ENCODE measurements at places on chromosomes 11 and 22. TPM values are rescaled to one million over a fixed set of nuclear protein-coding genes. Genes with fewer than 3 reads are reported as not detected.

CHRM4 gene
- 0.07 TPM for total RNA-seq

OR5AS1 gene
- not detected for total RNA-seq

DKK3 gene
- total RNA-seq, result 143 TPM

CNTN5 gene
- total RNA-seq, result not detected

BATF2 gene
- total RNA-seq, result 2.0 TPM

JHY gene
- total RNA-seq, result 4.3 TPM

MRGPRX4 gene
- total RNA-seq, result not detected

OR2AT4 gene
- not detected for total RNA-seq

VEGFB gene
- total RNA-seq, result 14.8 TPM

C1QTNF5 gene
- 43.1 TPM for total RNA-seq

TSSK2 gene
- not detected for total RNA-seq

ACRV1 gene
- total RNA-seq, result not detected

LARGE2 gene
- total RNA-seq, result not detected

CLCF1 gene
- total RNA-seq, result 2.3 TPM

PAK1 gene
- total RNA-seq, result 6.5 TPM

CAVIN3 gene
- 145 TPM for total RNA-seq

RASGRP2 gene
- 0.50 TPM for total RNA-seq

OR2AG2 gene
- total RNA-seq, result 0.43 TPM

PATE4 gene
- not detected for total RNA-seq

MMP8 gene
- not detected for total RNA-seq

OR51I1 gene
- not detected for total RNA-seq

SSTR3 gene
- not detected for total RNA-seq

C11orf97 gene
- total RNA-seq, result not detected

ADAMTS15 gene
- 0.13 TPM for total RNA-seq

OR52E8 gene
- not detected for total RNA-seq

MS4A12 gene
- total RNA-seq, result not detected

AGBL2 gene
- total RNA-seq, result 0.07 TPM

CTTN gene
- total RNA-seq, result 351 TPM

SHANK2 gene
- not detected for total RNA-seq

NECTIN1 gene
- 12.4 TPM for total RNA-seq

SPI1 gene
- total RNA-seq, result not detected

SYT9 gene
- 0.22 TPM for total RNA-seq

DEUP1 gene
- total RNA-seq, result not detected

FBLN1 gene
- 0.14 TPM for total RNA-seq

PRRG4 gene
- total RNA-seq, result 0.43 TPM

PICK1 gene
- total RNA-seq, result 11.1 TPM

OOSP1 gene
- not detected for total RNA-seq

GGT5 gene
- 2.3 TPM for total RNA-seq

MRPL23 gene
- 60.5 TPM for total RNA-seq

CCDC87 gene
- 0.50 TPM for total RNA-seq

FERMT3 gene
- total RNA-seq, result 124 TPM

CEND1 gene
- total RNA-seq, result 0.53 TPM

CD3D gene
- total RNA-seq, result not detected

PGR gene
- total RNA-seq, result under 0.01 TPM

PES1 gene
- 81.3 TPM for total RNA-seq

MMP10 gene
- total RNA-seq, result 2.4 TPM

GRIK4 gene
- 0.07 TPM for total RNA-seq

KCNA4 gene
- total RNA-seq, result not detected

SLC25A18 gene
- total RNA-seq, result 0.13 TPM

APIP gene
- total RNA-seq, result 29.5 TPM

RHOD gene
- 5.2 TPM for total RNA-seq

VPS51 gene
- 127 TPM for total RNA-seq

MMP11 gene
- 5.3 TPM for total RNA-seq
